GM23248 (cell line): ENCODE measurements at places on chromosomes 16 and 17. TPM values are rescaled to one million over a fixed set of nuclear protein-coding genes. Genes with fewer than 3 reads are reported as not detected.

DNA sequence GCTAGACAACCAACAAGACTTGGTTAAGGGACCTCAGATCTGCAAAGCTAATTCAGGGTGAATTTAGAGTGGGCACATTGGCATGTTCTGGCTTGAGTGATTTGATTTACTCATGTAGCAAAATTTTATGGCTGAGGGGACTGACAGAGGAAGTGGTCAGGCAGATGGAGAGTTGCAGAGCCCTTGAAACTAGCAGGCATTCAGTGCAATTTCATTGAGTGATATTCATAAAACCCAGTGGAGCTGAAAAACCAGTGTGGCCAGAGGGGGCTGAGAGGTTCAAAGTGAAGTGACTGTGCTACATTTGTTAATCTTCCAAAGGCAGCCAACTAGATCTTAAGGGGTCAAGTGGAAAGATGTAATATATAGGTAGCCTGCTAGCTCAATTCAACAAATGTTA lies 2.2 kb upstream of the TMEM94 start:
- H3K36me3 ChIP-seq: no peaks in the 10 kb centered on the region
- no peak overlapping the region for H3K4me3 ChIP-seq
- DNase-seq: no peak
- H3K27me3 ChIP-seq: no peaks in the 10 kb centered on the region

- H3K27ac ChIP-seq: no peak overlapping the region
- no peak overlapping the region for H3K4me3 ChIP-seq
Measured at GRCh38 chr16:72894293-72895151, 153.4 kb downstream of the ZFHX3 start.

The ZMYND15 gene
- total RNA-seq: 0.32 and 0.89 TPM in 2 replicates

The KCNG4 gene
- not detected in 2 replicates for total RNA-seq

GRCh38 chr16:65095090-65095728 lies 26.7 kb downstream of the CDH11 start:
- H3K36me3 ChIP-seq: peaks cover 35% of the 10 kb centered on the region
- no peak overlapping the region for H3K4me3 ChIP-seq

The SLC52A1 gene
- 0.22 TPM in 1 of 2 replicates, not detected in the other for total RNA-seq

- H3K4me3 ChIP-seq: no peak overlapping the region
- no peaks in the 10 kb centered on the region for H3K4me1 ChIP-seq
- H3K27me3 ChIP-seq: peaks cover 34% of the 10 kb centered on the region
- no peak overlapping the region for H3K27ac ChIP-seq
- no peak for DNase-seq
Measured at GRCh38 chr17:74192950-74193781, 10.3 kb upstream of the RPL38 start.

The PFN1 gene
- total RNA-seq: 621 and 886 TPM in 2 replicates

GRCh38 chr17:76263896-76264295 lies 1.3 kb upstream of the UBALD2 start:
- H3K4me1 ChIP-seq: peaks cover 22% of the 10 kb centered on the region
- H3K27ac ChIP-seq: peak overlapping the region; percentile 70
- H3K27me3 ChIP-seq: no peaks in the 10 kb centered on the region
- no peak for DNase-seq

DNA sequence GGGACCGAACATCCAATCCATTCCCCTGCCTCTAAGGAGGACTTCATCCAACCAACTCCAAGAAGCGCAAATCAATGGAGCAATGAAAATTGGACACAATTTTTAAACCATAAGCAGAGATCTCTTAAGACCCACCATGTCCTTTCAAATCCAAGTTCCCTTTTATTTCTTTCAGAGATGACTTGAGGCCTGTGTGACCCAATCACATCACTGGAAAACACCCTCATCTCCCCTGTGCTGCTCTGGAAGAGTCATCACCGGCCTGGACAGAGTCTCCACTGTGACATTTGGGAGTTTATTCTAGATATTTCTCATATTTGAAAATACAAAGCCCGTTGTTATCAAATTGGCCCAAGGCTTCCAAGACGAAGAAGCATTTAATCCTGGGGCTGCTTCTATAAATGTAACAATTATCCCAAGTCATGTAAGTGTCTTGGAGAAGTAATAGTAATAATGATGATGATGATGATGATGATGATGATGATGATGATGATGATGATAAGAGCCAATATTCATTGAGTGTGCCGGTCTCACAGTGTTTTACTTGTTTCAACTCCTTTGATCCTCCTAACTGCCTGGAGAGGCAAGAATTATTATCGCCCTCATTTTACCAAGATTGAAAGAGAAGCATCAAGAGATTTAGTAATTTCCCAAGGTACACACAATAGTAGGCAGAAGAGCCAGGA lies 72.1 kb downstream of the COPRS start:
- no peak overlapping the region for H3K27ac ChIP-seq
- no peaks in the 10 kb centered on the region for H3K27me3 ChIP-seq
- no peak for DNase-seq
- H3K36me3 ChIP-seq: no peaks in the 10 kb centered on the region
- H3K4me1 ChIP-seq: peaks cover 17% of the 10 kb centered on the region
- H3K4me3 ChIP-seq: no peak overlapping the region

DNA sequence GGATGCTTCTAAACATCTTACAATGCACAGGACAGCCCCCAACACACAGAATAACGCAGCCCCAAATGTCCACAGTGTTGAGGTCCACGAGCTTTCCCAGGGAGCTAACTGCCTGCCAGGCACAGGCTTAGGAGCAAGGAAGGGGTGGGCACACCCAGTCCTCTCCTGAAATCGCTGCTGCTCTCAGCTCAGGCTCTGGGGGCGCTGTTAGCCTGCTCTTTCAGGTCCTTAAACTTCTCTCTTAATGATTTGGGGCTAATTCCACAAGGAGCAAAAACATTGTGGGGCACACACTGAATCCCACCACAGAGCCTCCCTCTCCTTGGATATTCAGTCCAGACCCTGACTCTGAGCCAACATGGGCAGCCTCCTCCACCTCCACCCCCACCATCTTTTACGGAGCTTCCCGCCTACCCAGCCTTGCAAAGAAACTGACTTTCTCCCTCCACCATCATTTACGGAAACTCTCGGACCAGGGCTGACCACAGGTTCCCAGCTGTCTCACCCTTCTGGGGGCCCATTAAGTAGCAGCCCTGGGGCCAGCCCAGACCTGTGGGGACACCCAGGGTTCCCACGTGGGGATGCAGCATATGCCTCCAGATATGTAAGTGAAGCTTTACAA lies 1.1 kb downstream of the CD300H start:
- no peak overlapping the region for H3K4me3 ChIP-seq
- peak; percentile 67 for DNase-seq
- H3K27me3 ChIP-seq: peaks cover 13% of the 10 kb centered on the region
- peaks cover 5% of the 10 kb centered on the region for H3K4me1 ChIP-seq
- H3K27ac ChIP-seq: no peak overlapping the region

DNA sequence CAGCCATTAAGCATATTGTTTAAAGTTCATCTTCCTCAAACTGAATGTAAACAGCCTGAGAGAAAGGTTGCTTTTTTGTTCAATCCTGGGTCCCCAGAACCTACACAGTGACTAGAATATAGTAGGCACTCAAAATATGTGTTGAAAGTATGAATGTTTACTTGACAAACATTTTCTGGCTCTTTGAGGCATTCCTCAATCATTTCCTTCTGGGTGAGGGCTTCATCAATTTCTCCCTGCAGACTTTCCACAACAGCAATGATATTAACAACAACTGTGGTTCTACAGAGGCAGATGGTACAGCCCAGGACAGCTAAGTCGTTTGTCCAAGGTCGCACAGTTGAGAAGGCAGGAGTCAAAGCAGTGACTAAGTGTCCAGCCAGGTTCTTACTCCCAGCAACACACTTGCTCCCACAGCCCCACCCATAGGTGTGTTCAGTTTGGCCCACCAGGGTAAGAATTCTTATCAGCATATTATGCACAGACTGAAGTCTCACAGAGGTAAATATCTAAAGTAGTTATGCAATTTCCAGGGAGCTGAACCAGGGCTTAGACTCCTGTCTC lies 61.1 kb downstream of the HS3ST3B1 start:
- no peaks in the 10 kb centered on the region for H3K4me1 ChIP-seq
- DNase-seq: no peak
- no peaks in the 10 kb centered on the region for H3K27me3 ChIP-seq
- H3K27ac ChIP-seq: no peak overlapping the region
- H3K4me3 ChIP-seq: no peak overlapping the region
- no peaks in the 10 kb centered on the region for H3K36me3 ChIP-seq

The TMC6 gene
- total RNA-seq: not detected in 2 replicates

DNA sequence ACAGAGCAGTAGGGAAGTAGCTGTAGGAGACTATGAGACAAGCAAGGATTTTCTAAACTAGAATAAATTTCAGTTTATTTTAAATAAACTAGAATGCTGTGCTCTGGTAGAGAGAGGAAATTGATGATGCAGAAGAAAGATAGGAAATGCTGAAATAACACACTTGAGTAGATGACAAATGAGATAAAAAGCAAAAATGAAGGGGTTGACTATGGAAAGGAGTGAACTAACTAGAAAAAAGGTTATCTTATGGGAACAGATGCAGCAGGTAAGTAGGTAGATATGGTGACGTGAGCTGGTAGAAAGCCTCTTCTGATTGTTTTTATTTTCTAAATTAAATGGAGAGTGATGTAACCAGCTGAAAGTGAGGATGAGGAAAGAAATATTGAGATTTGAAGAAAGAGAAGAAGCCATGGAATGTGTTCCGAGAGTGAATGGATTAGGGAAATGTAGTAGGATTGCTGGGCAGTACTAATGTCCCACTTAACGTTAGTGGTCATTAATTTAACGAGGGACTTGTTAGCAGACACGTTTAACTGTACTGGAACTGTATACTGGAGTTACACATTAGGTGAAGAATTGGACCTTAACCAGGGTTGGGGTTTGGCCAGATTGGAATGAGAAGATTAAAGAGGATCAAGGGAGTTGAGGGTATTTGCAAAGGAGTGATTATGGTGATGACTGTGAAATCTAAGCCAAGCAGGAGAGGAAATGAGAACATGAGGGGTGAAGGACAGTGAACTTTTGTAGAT lies 196.5 kb downstream of the TANC2 start:
- no peaks in the 10 kb centered on the region for H3K36me3 ChIP-seq
- H3K4me3 ChIP-seq: no peak overlapping the region
- H3K4me1 ChIP-seq: no peaks in the 10 kb centered on the region

DNA sequence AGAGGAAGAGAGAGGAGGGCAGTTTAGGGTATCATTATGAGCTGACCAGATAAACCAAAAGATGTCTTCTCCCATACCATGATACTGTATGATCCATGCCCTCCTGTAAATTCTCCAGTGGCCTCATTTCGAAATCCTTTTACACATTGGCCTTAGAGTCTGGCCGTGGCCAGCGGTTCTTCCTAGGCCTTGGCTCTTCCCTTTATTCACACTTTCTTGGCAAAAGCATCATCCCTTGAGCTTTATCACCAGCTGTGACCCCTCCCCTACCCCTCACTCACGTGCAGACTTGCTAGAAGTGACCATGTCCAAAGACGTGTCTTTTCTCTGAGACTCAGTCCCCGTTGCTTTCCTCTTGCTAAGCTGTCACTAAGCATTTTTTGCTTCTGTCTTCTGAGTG lies 22.8 kb downstream of the KATNIP start:
- peak overlapping the region; percentile 34 for H3K27ac ChIP-seq
- no peaks in the 10 kb centered on the region for H3K27me3 ChIP-seq
- peaks cover 16% of the 10 kb centered on the region for H3K4me1 ChIP-seq
- H3K36me3 ChIP-seq: no peaks in the 10 kb centered on the region
- DNase-seq: peak; percentile 27

- peaks cover 14% of the 10 kb centered on the region for H3K4me1 ChIP-seq
- no peaks in the 10 kb centered on the region for H3K36me3 ChIP-seq
- DNase-seq: peak; percentile 31
- H3K27me3 ChIP-seq: no peaks in the 10 kb centered on the region
Measured at GRCh38 chr17:6476076-6476809, 32.0 kb downstream of the PIMREG start.

DNA sequence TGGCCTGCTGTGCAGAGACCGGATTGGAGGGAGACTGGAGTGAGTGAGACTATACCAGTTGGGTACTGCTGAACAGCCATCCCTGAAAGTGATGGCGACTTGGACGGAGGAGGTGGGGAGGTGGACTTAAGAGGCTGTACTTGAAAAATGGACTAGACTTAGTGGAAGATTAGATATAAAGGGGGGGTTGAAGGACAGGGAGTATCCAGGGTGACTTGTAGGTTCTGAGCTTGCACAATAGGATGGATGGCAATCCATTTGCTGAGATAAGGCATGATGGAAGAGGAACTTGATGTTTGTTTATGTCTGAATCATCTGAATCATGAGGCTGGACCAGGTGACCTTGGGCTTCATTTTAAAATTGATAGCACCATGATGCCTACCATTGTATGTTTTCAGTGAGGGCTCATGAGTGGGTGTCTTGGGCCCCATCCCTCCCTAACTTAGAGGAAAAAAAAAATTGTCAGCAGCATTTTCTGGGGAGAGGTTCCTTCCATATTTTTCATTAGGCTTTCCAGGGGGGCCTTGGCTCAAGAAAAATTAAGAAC lies 41.2 kb downstream of the PRKCA start:
- H3K27me3 ChIP-seq: no peaks in the 10 kb centered on the region
- no peak for DNase-seq
- peaks cover 10% of the 10 kb centered on the region for H3K4me1 ChIP-seq
- H3K36me3 ChIP-seq: no peaks in the 10 kb centered on the region
- no peak overlapping the region for H3K4me3 ChIP-seq

DNA sequence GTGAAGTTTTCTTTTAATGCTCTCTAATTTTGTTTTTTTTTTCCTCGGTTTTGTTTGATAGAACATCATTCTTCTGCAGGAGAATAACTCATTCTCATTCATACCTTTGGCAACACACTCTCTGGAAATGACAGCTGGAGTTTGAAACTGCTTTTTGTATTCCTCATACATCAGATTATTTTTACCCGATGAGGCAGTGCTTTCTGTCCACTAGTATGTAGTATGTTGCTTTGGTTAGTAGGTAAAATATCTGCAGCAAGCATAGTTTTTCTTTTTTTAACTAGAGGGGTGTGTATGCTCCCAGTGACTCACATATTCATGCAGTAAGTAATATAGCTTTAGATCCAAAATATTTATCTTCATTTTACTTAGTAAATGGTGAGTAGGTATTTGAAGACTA lies 6.4 kb downstream of the PRKCA start:
- no peak overlapping the region for H3K4me3 ChIP-seq
- H3K27ac ChIP-seq: no peak overlapping the region
- no peaks in the 10 kb centered on the region for H3K27me3 ChIP-seq
- peaks cover 30% of the 10 kb centered on the region for H3K4me1 ChIP-seq
- peak; percentile 7 for DNase-seq

- H3K36me3 ChIP-seq: peaks cover 17% of the 10 kb centered on the region; the same call in 1 of the 2 replicates
- H3K27me3 ChIP-seq: no peaks in the 10 kb centered on the region
- H3K4me1 ChIP-seq: peaks cover 26% of the 10 kb centered on the region
- DNase-seq: no peak
- peak overlapping the region; percentile 63 for H3K27ac ChIP-seq
Measured at GRCh38 chr16:8853150-8853549, 15.7 kb downstream of the CARHSP1 start.

GRCh38 chr17:5225668-5226457 lies 8.8 kb downstream of the SCIMP start:
- H3K27ac ChIP-seq: no peak overlapping the region
- no peaks in the 10 kb centered on the region for H3K36me3 ChIP-seq
- H3K4me3 ChIP-seq: no peak overlapping the region
- H3K27me3 ChIP-seq: no peaks in the 10 kb centered on the region
- no peaks in the 10 kb centered on the region for H3K4me1 ChIP-seq
- DNase-seq: no peak

- H3K36me3 ChIP-seq: no peaks in the 10 kb centered on the region
- no peak overlapping the region for H3K27ac ChIP-seq
- no peaks in the 10 kb centered on the region for H3K4me1 ChIP-seq
- DNase-seq: no peak
- no peaks in the 10 kb centered on the region for H3K27me3 ChIP-seq
Measured at GRCh38 chr16:88540346-88540977, 29.7 kb upstream of the ZC3H18 start.
